ENCODE measurements at places on chromosomes 3 and 15. TPM values are rescaled to one million over a fixed set of nuclear protein-coding genes. Genes with fewer than 3 reads are reported as not detected.

Gene CD96
- 79.1 TPM for total RNA-seq

Gene ARF4
- total RNA-seq, result 93.2 TPM

Gene RLBP1
- total RNA-seq, result not detected

Gene PAQR9
- total RNA-seq, result not detected

Gene FOXB1
- total RNA-seq, result 1.2 TPM

Gene LMCD1
- total RNA-seq, result 0.83 TPM

Gene GOLGA6A
- total RNA-seq, result not detected

Gene SPINT1
- total RNA-seq, result 11.0 TPM

Gene FBN1
- 0.61 TPM for total RNA-seq

Gene FAM98B
- total RNA-seq, result 64.4 TPM

Gene FGD5
- total RNA-seq, result not detected

Gene PBRM1
- total RNA-seq, result 68.8 TPM

DNA sequence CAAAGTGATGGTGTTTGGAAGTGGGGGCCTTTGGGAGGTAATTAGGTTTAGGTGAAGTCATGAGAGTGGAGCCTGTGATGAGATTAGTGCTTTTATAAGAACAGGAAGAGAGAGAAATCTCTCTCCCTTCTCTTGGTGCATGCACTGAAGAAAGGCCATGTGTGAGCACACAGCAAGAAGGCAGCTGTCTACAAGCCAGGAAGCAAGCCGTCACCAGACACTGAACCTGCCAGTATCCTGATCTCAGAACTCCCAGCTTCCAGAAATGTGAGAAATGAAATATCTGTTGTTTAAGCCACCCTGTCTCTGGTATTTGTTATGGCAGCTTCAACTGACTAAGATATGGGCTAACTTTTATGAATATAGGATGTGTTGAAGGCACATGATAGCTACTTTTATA is 72.6 kb downstream of the REC114 start:
- DNase-seq, result no peak

- DNase-seq, result no peak
These were observed 35.2 kb downstream of the SRPRB start for GRCh38 chr3:133840767-133841166.

- DNase-seq, result peak; percentile 60
These were observed 192.6 kb upstream of the LYSMD4 start for GRCh38 chr15:99925661-99926461.

DNA sequence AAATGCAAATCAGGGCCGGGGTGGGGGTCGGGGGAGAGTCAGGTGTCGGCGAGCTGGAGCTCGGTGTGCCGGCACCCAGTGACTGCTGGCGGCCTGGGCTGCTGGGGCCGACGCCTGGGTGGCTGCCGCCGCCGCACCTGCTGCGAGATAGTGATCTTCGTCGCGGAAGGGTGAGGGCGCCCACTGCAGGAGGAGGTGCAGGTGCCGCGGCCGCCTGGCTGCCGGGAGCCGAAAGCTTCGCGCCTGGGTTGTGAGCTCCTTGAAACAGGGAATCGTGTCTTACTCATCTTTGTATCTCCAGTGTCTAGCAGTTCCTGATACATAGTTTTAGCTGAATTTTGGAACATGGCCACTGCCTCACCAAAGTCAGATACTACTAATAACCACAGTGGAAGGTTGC is 64.0 kb upstream of the CPOX start:
- DNase-seq, result peak; percentile 26

GRCh38 chr3:187531831-187532230 is 138.4 kb downstream of the SST start:
- no peak for DNase-seq

- DNase-seq, result no peak
These were observed 62.2 kb downstream of the HES1 start for GRCh38 chr3:194197981-194198695.

DNA sequence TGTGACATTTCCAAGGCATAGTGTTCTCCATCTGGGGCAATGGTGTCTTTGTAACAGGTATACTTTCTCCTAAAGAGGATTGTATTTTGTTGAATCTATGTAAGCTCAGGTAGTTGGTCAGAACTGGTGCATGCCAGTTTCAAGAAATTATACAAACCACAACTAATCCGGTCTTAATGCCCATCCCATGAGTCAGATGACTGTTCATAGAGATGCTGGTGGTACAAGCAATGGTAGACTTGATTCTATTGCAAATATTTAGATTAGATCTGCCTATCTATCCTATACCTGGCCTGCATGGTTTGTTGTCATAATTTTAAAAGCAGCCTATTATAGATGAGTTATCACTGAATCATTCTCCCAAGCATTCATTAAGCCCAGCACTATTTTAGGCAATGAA is 43.5 kb downstream of the ATP13A5 start:
- no peak for DNase-seq

- DNase-seq, result no peak
These were observed 3.7 kb upstream of the NGRN start for GRCh38 chr15:90261811-90262210.

DNA sequence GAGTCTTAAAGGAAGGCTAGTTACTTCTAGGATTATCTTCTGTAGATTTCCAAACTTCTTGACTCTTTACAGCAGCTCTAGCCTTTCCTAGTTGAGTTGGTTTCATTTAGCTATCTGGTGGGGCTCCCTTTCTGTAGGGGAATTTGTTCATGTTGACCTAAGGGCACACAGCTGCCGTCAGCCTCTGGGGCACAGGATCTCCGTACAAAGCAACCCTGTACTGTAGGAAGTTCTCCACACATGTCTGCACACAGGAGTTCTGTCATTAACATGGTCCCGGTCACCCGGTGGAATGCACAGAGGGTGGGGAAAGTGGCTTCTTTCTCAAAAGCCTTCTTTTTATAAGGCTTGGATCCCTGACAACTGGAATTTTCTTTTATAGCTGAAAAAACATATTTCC is 88.7 kb upstream of the TNIK start:
- no peak for DNase-seq

- no peak for DNase-seq
These were observed 116.7 kb downstream of the FNDC3B start for GRCh38 chr3:172155897-172156585.

DNA sequence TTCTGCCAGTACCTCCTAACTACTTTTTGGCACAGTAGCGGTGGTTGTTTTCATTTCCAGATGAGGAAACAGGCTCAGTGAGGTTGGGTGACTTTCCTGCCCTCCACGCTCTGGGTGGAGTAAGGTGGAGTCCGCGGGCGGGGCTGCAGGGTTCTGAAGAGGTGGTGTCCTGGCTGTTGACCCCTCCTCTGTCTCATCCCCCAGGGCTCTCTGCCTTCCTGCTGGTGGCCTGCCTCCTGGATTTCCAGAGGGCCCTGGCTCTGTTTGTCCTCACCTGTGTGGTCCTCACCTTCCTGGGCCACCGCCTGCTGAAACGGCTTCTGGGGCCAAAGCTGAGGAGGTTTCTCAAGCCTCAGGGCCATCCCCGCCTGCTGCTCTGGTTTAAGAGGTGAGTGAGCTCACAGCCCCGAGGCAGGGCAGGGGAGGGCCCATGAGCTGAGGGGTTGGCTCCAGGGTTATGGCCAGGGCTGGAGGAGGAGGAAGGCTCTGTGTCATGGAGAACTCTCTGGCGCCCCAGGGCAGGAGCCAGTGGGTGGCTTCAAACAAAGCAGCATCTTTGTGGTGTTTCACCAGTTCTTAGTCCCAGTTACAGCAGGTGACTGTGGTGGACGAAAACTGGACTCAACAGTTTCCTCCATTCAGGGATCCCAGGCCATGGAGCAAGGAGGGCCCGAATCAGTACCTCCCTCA is 10.4 kb downstream of the SLC28A1 start:
- DNase-seq, result no peak

DNA sequence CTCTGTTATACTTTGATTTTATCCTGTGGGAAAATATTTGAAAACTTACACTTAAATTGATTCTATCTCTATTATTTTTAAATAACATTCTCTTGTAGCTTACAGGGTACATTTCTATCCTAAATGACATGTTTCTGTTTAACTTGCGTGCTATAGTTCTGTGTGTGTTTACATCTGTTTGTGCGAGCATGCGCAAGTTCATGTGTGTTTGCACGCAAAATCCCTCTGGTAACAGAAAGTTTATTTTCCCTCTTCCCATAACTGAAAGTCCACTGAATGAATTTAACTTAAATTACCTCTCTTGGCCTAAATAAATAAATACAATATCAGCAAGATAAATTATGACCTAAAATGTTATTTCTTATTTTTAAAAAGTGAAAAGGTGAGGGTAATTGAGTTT is 117.3 kb upstream of the NEO1 start:
- no peak for DNase-seq

DNA sequence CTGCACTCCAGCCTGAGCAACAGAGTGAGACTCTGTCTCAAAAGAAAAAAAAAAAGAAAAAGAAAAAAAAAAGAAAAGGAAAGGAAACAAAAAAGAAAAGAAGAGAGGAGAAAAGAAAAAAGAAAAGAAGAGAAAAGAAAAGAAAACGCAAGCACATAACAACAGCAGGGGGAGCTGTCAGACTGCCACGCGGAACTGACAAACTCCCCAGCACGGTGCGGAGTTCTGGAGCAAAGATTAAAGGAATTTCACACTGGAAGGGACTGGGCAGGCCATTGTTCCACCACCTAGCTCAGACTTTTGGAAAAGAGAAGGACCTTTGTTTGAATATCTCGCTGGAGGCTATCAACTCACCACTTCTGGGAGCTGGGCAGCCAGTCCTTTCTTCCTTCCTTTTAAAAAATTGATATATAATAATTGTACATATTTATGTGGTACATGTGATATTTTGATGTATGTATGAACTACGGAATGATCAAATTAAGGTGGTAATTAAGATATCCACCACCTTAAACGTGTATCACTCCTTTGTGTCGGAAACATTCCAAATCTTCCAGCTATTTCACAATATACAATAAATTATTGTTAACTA is 40.5 kb downstream of the DPPA2 start:
- no peak for DNase-seq

GRCh38 chr3:81544385-81544784 is 217.1 kb downstream of the GBE1 start:
- DNase-seq, result no peak

DNA sequence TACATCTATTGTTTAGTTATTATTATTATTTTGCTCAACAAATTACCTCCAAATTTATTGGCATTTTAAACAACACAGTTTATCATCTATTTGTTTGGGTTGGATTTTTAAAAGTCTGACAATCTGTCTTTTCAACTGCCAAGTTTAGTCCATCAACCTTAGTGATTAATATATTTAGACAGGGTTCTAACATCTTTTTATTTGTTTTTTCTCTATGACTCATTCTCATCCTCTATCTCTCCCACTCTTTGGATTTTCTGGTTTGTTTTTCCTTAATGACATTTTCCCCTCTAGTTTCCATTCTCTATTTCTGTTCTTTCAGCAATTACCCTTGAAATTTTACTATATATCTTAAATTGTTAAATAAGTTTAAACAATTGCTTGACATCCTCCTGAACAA is 41.9 kb downstream of the EMC4 start:
- DNase-seq, result no peak

DNA sequence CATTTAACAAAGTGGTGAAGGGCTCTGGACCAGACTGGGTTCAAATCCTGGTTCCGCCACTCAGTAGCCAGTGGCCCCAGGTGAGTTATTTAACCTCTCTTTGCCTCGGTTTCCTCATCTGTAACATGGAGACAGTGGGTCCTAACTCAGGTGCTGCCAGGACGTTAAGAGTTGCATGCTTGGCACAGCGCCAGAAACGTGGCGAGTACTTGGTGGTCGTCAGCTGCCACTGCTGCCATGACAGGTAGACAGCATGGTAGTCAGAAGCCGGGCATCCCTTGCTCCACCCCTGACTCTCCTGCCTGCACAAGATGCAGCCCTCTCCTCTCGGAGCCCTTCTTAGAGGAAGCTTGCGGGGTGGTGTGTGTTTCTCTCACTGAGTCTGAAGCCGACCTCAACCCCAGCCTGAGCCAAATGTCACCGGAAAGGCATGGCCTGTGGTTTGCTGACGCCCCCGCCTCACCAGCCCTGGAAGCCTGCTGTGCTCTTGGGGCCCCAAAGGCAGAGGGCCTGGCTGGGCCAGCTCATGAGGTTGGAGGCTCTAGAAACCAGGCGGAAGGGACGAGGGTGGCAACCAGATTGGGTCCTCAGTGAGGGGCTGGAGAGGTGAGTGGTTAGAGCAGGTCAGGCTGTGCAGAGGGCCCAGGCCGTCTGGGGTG is 160.8 kb upstream of the TLE3 start:
- peak; percentile 64 for DNase-seq

GRCh38 chr3:113896930-113897329 is 50.9 kb upstream of the ZDHHC23 start:
- no peak for DNase-seq

DNA sequence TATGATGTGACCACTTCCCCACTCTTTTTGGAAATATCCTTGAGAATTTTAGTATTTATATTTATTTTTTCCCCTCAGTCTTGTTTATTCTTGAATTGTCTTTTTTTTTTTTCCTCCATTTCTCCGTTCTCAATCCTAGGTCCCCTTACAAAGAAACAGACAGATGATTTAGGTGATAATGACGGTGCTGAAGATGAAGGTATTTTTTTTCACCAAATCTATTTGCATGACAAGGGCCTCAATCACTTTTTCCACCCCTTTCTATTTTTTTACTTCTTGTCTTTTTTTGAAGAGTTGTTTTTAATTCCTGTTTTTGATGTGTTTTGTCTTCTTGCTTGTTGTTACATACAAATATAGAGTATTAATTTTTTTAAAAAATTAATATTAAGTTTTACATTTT is 402.6 kb downstream of the NLGN1 start:
- no peak for DNase-seq

- DNase-seq, result no peak
These were observed 86.5 kb downstream of the PIK3CB start for GRCh38 chr3:138748190-138748589.

DNA sequence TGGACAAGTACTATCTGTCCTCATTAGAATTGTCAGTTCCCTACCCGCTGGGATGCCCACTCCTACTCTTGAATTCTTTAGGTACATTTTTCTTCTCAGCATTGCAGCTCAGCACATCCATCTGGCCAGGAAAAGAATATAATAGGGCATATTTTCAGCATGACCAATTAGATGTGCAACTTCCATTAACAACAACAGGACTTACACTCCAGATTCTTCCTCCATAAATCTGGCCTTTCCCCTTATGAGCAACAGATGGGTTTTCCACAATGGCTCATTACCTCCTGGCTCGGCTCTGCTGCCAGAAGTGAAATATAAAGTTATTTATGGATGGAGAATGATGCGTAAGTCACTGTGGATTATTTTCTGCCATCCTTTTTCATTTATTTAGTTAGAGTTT is 443.8 kb upstream of the TGFBR2 start:
- DNase-seq, result no peak

DNA sequence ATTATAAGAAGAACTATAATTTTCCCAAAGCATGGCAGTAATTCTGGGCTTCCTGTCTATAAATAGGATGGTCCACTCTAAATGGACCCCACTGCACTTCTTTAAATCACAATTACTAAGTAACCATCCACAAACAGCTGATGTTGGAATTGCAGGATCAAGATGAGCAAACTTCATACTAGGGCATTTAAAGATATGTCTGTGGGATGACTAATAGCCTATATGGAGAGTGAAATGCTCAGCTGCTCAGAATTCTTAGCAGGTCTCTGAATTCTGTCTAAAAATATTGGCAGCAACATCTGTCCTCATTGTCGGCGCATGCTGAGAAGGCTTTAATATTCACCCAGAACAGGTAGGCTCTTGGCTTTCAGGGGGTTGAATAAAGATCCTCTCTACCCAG is 140.4 kb downstream of the SATB1 start:
- no peak for DNase-seq

Data from activated T-helper 1 cell treated with anti-CD3 and anti-CD28 coated beads, Interleukin-12 subunit alpha, Interleukin-12 subunit beta, Interleukin-2, Interleukin-4 antibody, amounts not matched to agents 30 ng/mL and 10 ng/mL and 1 ng/mL, durations not matched to agents 14 hours and 24 hours and 36 hours (primary cell).